ENCODE measurements at places on chromosomes 5 and 9.

DNA sequence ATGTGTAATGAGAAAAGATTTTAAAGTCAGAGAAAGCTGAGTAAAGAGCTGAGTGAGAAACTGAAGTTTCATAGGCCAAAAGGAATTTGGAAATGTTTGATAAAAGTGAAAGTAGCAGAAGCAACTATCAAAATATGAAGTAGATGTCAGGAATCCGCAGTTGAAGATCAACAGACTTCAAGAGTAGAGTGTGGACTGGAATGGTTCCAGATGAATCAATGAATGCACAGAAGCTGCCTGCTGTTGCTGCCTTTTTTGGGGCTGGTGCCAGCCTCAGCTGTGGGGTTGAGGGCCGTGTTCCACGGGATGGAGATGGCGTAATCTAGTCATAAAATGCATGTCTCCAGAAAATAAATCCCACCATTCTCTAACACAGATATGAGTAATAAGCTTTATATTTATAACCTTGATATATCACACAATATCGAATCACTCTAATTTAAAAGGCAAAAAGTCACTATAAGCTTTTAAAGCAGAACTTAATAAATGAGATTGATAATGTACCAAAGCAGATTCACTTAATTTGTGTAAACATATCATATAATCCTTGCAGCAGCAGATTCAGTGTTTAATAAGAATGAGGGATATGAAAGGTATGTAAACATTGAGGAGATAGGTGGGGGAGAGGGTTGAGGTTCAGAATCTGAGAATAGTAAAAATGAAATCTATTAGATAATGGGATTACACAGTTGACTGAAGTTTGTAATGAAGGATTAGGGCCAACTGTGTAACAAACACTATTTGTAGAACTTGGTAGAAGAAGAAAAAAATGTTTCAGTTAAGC is 652.3 kb upstream of the FTMT start:
- no peak for DNase-seq

- DNase-seq: no peak
Observed at GRCh38 chr5:135138116-135138850, 104.3 kb upstream of the PITX1 start.

GRCh38 chr5:134594797-134595457 is 37.7 kb downstream of the SAR1B start:
- DNase-seq: no peak

GRCh38 chr9:81634915-81635516 is 54.3 kb downstream of the TLE1 start:
- DNase-seq: no peak

- no peak for DNase-seq
Observed at GRCh38 chr5:170650850-170651249, 132.7 kb upstream of the GABRP start.

- DNase-seq: no peak
Observed at GRCh38 chr9:116391306-116391900, 237.8 kb downstream of the PAPPA start.

GRCh38 chr9:22425551-22425950 is 21.1 kb upstream of the DMRTA1 start:
- DNase-seq: no peak

DNA sequence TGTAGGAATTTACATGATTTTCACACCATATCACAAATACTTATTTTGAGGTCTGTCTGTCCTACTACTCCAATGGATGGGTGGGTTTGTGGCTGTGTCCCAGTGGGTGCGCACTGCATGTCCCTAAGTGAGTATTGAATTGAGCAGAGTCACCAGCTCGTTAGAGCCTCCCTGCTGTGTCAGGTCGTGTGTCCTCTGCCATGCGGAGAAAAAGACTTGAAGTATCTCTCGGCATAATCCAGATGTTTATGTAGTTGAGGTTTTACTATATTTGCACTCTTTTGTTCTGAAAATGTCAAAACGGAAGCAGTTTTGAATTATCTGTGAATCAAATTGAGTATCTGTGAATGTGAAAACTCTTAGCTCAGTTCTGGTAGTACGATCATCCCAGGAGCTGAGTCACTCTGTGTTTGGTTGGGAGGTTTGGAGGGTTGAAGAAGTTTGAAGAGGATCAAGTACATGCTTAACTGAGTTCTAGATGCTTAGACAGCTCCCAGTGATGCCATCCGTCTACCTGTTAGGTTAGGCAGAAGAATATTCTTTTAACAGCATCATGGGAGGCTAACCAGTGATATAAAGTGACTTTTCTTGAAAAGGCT is 194.2 kb downstream of the TENT4A start:
- no peak for DNase-seq

DNA sequence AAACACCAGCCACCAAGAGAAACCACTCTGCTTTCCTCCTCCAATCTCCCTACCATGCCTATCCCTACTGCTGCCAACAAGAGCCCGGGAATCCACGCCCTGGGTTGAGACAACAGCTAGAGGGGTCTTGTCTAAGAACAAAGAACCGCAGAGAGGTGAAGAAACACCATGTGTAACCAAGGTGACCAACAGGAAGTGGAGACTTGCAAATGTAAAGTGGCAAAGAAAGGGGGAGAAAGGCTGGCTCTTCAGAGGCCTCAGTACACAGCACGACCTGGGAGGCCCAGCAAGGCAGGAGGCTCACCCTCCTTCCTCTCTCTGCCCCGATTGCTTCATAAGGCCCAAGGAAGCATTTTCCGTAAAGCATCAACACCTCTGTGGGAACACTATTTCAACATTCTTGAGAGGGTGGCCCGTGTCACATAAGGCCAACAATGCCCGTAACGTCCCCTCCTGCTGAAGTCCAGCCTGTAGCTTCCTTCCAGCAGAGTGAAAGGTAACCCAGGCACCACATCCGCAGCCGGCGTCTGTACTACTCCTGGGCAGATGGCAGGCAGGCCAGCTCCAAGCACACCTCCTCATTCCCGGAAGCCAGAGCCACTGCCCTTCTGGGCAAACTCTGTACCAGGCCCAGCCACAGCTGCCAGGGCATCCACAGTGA is 18.3 kb downstream of the CCNJL start:
- DNase-seq: no peak
